ENCODE measurements at places on chromosomes 5 and 9. TPM values are rescaled to one million over a fixed set of nuclear protein-coding genes. Genes with fewer than 3 reads are reported as not detected.

GRCh38 chr5:64826541-64826940, 57.8 kb downstream of the CWC27 start:
- H3K36me3 ChIP-seq, result peaks cover 12% of the 10 kb centered on the region
- peaks cover 10% of the 10 kb centered on the region for H3K4me1 ChIP-seq
- no peak overlapping the region for H3K4me3 ChIP-seq
- H3K27ac ChIP-seq, result no peak overlapping the region
- DNase-seq, result no peak

The NME5 gene
- total RNA-seq, result not detected

DNA sequence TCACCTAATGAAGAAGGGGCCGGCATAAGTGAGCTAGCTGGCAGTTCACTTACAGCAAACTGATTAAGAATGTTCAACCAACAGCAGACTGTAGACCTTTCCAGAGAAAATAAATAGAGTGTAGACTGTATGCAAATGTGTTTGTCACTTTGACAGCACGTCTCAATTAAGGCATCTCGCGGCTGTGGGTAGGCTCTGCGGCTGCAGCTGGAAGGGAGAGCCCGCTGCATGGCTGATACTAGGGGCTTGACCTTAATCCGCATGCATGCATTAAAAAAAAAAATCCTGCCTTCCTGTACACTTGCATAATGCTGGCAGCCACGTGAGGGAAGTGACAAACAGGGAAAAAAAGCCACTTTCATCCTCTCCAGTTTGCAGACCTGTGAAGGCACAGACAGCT, 82.3 kb downstream of the CRB2 start:
- H3K4me3 ChIP-seq, result no peak overlapping the region
- H3K4me1 ChIP-seq, result no peaks in the 10 kb centered on the region
- H3K27ac ChIP-seq, result no peak overlapping the region
- no peak for DNase-seq
- no peaks in the 10 kb centered on the region for H3K27me3 ChIP-seq

GRCh38 chr9:89887286-89887685, 282.5 kb downstream of the GADD45G start:
- H3K36me3 ChIP-seq, result no peaks in the 10 kb centered on the region
- H3K27me3 ChIP-seq, result peaks cover 2% of the 10 kb centered on the region
- H3K4me3 ChIP-seq, result no peak overlapping the region
- H3K4me1 ChIP-seq, result no peaks in the 10 kb centered on the region
- no peak for DNase-seq

GRCh38 chr9:16363073-16363781, 507.2 kb downstream of the BNC2 start:
- no peak for DNase-seq
- no peaks in the 10 kb centered on the region for H3K27me3 ChIP-seq
- no peak overlapping the region for H3K27ac ChIP-seq
- no peaks in the 10 kb centered on the region for H3K4me1 ChIP-seq
- H3K4me3 ChIP-seq, result no peak overlapping the region
- no peaks in the 10 kb centered on the region for H3K36me3 ChIP-seq

Measured in activated CD4-positive, alpha-beta memory T cell treated with anti-CD3 and anti-CD28 coated beads, Interleukin-2, amount 10 ng/mL, durations not matched to agents 7 days and 5 days (primary cell).